ENCODE measurements at places on chromosomes 13 and 19.

DNA sequence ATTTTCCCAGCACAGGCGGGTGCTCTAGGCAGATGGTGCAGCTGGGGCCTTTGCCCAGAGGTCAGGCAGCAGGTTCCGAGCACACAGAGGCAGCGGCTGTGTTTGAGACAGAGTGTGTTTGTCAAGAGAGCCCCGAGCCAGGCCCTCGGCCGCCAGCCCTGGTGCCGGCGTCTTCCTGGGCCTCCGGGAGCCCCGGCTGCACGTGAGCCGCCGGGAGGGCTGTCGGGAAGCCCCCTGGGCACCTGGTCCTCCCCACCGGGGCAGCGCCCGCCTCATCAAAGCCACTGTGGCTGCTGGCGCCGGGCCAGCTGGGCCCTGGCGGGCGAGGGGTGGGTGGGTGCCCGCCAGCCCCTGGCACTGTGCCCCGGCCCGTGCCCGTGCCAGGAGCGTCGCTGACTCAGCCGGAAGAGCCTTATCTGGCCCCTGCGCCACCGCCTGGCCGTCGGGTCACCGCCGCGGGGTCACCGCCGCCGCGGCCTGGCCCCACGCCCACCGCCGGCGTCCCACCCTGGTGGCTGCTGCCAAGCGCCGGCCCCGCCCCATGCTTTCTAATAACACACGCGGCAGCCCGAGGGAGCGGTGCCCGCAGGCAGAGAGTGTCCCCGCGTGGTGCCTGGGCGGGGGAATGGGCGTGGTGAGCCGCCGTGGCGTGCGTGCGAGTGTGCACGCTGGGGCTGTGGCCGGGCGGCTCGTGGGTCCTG is 14.9 kb downstream of the ARID3A start:
- no peak for DNase-seq

GRCh38 chr13:110696776-110697175 is 9.1 kb downstream of the CARS2 start:
- DNase-seq = no peak

DNA sequence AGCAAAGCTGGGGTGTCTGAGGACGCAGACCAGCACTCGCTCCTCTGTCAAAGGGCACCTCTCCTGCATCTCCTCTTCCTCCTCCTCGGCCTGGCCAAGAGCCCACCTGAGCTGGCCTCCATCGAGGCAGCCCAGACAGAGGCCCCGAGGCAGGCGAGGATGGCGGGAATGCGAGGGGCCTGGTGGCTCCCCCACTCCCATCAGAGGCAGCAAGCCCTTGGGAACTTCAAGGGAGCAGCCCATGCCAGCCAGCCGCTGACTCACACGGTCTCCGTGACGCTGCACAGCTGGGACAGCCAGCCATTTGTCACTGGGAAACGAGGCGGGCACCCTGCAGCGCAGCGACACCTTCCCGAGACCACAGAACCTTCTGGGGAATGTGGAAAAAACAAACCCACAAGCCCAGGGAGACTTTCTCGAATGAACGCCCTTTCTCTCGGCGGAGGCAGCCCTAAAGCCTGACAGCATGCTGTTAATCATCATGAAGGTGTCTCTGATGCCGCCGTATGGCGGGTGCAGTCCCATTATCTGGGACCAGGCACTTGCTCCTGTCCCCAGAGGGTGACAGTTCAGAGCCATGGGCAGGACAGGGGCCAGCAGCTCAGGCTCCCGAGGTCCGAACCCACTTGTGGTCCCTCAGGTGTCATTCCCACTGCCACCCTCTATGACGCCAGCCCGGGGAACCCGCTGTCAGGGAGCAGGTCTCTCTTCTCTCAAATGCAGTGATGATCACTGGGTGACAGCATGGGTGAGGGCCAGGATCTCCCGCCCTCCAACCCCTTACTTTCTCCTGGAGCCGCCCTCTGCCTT is 53.0 kb downstream of the PEPD start:
- DNase-seq = no peak

DNA sequence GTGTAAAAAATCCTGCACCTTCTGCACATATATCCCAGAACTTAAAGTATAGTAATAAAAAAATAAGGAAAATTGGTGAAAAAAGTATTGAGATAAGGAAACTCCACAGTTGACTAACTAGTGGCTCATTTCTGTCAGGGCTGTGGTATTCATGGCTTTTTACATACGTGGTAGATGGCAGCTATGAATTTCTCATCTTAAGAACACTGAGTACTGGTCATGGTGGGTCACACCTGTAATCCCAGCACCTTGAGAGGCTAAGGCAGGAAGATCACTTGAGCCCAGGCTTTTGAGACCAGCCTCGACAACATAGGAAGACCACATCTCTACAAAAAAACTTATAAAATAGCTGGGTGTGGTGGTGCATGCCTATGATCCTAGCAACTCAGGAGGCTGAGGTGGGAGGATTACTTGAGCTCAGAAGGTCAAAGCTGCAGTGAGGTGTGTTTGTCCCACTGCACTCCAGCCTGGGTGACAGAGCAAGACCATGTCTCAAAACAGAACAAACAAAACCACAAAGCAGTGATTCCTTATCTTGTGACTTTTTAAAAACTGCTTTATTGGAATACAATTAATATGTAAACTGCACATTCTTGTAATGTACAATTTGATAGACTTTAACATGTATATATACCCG is 16.8 kb downstream of the SLAIN1 start:
- no peak for DNase-seq

DNA sequence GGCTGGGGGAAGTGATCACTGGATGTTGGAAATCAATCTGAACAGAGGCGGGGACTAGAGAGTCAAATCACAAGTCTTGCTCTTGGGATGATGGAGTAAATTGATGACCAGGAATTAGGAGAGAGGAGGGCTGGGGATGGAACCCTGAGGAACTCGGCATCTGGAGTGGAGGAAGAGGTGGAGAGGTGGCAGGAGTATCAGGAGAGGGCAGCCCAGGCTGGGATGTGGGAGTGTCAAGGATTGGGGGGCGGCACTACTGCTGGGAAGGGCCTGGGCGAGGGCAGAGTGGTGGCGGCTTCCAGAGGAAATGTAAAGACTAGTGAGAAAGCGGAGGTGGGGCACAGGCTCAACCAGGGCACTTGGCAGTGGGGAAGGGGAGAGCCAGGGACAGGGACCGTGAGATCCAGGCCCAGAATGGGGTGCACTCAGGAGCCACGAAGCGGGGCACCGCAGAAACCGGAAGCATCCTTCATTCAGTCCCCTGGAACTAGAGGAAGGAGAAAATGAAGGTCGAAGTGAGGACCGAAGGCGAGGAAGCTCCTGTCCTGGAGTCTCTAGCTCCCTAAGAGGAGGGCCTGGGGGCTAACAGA is 81.2 kb upstream of the GPR183 start:
- no peak for DNase-seq

GRCh38 chr13:97112446-97113152 is 109.5 kb upstream of the MBNL2 start:
- DNase-seq = no peak

DNA sequence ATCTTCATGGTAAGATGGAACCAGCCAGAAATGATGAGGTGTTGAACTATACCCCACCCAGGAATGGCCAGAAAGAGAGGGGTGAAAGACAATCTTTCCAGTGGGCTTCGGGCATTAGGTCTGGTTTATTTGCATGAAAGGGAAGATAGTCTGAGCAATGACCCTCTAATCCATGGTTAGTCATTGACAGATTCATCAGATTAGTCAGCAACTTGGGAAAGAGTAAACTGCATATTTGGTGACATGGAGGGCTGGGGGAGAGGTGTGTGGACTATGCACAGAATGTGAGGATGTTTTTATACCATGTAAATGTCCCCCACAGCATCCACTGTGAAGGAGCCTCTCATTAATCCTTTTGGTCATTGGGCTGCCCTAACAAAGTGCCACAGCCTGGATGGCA is 30.1 kb upstream of the USP12 start:
- no peak for DNase-seq

DNA sequence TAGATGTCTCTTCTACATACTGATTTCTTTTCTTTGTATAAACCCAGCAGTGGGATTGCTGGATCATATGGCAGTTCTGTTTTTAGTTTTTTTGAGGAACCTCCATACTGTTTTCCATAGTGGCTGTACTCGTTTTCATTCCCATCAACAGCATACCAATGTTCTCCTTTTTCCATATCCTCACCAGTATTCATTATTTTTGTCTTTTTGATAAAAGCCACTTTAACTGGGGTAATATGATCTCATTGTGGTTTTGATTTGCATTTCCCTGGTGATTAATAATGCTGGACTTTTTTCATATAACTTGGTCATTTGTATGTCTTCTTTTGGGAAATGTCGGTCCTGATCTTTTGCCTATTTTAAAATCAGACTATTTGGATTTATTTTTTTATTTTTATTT is 108.5 kb downstream of the PAN3 start:
- no peak for DNase-seq

DNA sequence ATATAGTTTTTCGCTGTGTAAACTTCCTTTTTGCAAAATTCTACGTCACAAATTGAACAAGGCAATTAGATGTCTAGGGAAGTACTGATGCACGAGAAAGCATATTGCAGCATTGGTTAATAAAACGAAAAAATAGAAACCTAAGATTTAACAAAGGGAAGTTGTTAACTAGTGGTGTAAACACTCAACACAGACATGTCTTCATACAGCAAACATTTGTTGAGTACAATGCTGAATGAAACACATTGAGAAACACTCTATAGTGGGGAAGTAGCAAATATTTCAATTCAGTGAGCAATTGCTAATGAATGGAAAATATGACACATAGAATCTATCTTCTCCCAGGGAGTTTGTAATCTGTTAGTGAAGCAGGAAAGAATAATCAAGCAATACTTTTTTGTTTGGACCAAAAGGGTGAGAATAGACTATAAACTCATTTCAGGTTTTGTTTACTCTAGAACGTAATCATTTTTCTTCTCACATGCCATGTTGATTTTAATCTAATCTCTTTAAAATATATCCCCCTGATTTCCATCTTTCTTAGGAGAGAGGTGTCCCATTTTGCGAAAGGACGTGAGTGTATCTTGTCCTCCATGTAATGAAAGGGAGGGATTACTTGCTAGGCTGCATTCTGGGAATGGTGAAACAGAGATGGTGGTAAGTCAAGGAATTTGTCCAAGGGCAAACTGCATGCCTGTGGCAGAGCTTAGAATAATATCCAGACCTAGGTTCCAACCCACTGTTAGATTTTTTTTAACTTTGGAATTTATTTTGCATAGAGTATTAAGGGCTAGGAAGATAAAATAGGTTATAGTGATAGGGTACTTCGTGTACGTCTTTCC is 1.7 kb upstream of the ANKRD10 start:
- DNase-seq = peak; percentile 25

DNA sequence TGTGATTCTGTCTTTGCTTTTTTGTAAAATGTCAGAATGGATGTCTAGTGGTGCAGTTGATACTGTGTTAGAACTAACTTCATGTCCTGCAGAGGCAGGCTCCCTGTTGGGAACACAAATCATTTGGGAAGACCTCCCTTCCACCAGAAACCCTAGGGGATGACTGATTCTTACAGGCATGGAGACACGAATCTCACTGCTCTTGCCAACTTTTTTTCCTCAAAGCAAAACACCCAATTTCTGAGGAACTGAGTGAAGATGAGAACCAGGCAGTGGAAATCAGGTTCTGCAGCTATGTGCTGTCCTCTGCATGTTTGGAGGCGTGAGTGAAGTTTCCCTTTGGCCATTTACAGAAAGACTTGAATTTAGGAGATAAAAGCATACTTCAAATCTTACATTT is 87.5 kb upstream of the CSNK1A1L start:
- no peak for DNase-seq

All from KBM-7 (cell line).